Ovary (tissue), 10 donors: ENCODE measurements at places on chromosomes 12 and 14. TPM values are rescaled to one million over a fixed set of nuclear protein-coding genes. Genes with fewer than 3 reads are reported as not detected.

- no peaks in the 10 kb centered on the region for H3K36me3 ChIP-seq
- no peaks in the 10 kb centered on the region for H3K27me3 ChIP-seq
- H3K4me1 ChIP-seq = no peaks in the 10 kb centered on the region
Observed at GRCh38 chr12:75960086-75960910, 71.3 kb downstream of the PHLDA1 start.

DNA sequence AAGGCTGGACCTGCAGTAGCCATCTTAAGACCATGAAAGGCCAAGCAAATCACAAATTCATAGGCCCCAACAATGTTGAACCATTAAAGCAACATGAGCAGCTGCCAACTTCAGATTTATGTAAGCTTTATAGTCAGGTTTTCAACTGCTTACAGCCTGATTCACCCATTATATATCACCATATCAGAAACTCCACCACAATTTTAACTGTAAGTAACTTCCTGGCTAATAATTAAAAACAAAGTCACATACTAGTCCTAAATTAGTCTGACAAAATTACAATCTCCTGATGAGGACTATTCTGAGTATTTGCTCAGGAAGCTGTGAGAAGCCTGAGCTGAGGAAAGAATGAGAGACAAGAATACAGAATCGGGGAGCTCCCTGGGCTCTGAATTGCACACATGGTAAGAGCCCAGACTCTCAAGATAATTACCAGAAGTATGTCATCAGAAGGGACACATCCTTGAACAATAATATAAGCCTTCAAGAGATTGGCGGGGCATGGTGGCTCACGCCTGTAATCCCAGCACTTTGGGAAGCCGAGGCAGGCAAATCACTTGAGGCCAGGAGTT lies 55.1 kb downstream of the NUMB start:
- no peak overlapping the region for H3K27ac ChIP-seq
- H3K27me3 ChIP-seq = no peaks in the 10 kb centered on the region
- DNase-seq = no peak
- no peak overlapping the region for H3K4me3 ChIP-seq

DNA sequence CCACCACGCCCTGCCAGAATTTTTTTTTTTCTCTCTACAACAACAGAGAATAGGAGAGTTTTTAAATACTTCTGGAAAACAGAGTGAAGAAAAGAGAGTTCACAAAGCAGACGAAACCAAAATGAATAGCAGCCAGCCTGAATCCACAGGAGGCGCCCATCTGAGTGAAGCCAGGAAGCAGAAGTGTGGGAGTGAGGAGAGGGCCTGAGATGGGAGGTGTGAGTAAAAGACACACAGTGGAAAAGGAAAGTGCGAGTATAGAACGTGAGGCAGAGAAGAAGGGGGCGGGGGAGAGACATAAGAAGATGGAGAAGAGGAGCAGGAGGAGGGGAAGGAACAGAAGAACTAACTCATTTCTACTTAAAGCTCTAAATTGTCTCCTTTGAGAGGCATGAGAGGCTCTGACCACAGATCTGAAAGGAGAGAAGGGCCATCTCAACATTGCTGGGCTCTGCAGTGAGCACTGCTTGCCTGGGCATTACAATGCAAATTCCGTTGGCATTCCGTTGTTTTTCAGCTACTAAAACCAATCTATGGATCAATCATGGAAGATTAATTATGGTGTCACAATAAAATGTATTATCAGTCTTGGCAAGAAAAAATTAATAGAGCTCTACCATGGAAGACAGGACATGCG lies 140.1 kb upstream of the CPSF6 start:
- no peak overlapping the region for H3K4me3 ChIP-seq
- no peak for DNase-seq
- no peak overlapping the region for H3K27ac ChIP-seq

- no peaks in the 10 kb centered on the region for H3K36me3 ChIP-seq
- no peak overlapping the region for H3K4me3 ChIP-seq
- no peak for DNase-seq
Observed at GRCh38 chr12:119788786-119789185, 88.3 kb downstream of the CIT start.

DNA sequence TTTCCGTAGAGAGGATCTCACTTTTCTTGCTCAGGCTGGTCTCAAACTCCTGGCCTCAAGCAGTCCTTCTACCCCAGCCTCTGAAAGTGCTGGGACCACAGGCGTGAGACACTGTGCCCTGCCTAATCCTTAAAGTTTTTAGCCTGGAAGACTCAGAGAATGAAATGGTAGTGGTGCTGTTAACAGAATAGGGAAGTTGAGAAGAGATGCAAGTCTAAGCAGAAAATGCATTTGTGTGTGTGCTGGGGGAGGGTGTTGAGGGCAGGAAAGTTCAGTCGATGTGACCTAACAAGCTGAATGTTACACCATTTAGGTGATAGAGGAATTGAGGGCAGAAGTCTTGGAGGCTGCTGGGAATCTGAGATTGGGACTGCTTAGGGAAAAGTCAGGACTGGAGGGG lies 6.9 kb upstream of the TUBA1A start:
- H3K4me3 ChIP-seq = no peak overlapping the region
- H3K36me3 ChIP-seq = no peaks in the 10 kb centered on the region
- no peak for DNase-seq
- no peaks in the 10 kb centered on the region for H3K4me1 ChIP-seq

GRCh38 chr14:93926245-93926872 lies 785 bp upstream of the FAM181A start:
- no peaks in the 10 kb centered on the region for H3K36me3 ChIP-seq
- no peaks in the 10 kb centered on the region for H3K27me3 ChIP-seq
- H3K27ac ChIP-seq = no peak overlapping the region
- no peak for DNase-seq

DNA sequence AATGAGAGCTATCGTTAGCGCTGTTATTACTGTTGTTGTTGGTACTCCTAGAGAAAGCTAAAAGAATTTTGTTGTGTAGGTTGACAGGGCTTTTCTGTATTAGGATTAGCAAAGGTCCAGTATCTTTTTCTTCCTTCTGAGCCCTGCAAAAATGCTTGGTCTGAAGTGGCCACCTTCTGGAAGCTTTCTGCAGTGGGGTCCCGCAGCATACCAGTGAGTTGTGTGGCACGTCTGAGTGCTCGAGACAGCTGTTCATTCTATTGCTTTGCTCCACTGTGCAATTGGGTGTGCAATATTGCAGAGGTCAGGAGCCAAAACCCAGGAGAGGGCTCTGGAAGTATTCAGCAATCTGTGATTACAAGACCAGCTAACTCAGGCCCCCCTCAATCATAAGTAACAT lies 57.1 kb downstream of the CCDC60 start:
- H3K27ac ChIP-seq = no peak overlapping the region
- H3K4me3 ChIP-seq = no peak overlapping the region
- H3K4me1 ChIP-seq = no peaks in the 10 kb centered on the region

DNA sequence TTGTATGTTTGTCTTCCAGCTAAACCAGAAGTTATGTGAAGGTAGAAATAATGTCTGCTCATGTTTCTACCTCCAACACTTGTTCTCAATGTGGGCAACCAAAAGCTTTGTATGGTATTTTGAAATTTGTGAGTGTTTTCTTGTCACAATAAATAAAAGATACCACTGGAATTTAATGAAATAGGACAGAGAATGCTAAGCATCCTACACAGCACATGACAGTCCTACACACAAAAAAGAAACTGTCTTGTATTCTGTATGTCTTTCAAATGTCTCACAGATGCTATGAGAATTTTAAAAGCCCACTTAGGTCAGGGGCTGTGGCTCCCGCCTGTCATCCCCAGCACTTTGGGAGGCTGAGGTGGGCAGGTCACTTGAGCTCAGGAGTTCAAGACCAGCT lies 68.9 kb downstream of the RALGAPA1 start:
- DNase-seq = no peak
- H3K27me3 ChIP-seq = no peaks in the 10 kb centered on the region
- H3K4me3 ChIP-seq = no peak overlapping the region

SERPINA3 gene
- 64.9 TPM for total RNA-seq

IL31 gene
- not detected for total RNA-seq

NCKAP5L gene
- 27.3 TPM for total RNA-seq

FGF6 gene
- not detected for total RNA-seq
